Activated CD8-positive, alpha-beta memory T cell treated with anti-CD3 and anti-CD28 coated beads for 4 hours (primary cell): ENCODE measurements at places on chromosomes 6 and 20.

DNA sequence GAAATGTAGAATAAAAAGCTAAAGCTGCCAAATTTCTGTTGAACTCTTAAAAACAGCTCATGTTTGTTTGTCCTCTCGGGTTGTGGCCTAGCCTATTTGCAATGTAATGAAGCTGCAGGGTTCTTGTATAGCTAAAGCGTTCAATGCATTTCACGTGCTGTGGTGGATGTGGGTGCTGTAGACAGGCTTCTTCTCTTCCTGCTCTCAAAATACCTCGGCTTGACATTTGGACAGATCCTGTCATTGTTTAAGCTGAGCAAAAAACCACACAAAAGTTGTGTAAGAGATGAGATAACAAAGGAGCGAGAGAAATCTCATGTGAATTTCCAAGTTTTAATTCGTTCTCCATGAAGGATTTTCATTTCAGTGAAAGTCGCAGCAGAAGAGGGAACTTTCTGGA lies 196.3 kb upstream of the UST start:
- DNase-seq: no peak

DNA sequence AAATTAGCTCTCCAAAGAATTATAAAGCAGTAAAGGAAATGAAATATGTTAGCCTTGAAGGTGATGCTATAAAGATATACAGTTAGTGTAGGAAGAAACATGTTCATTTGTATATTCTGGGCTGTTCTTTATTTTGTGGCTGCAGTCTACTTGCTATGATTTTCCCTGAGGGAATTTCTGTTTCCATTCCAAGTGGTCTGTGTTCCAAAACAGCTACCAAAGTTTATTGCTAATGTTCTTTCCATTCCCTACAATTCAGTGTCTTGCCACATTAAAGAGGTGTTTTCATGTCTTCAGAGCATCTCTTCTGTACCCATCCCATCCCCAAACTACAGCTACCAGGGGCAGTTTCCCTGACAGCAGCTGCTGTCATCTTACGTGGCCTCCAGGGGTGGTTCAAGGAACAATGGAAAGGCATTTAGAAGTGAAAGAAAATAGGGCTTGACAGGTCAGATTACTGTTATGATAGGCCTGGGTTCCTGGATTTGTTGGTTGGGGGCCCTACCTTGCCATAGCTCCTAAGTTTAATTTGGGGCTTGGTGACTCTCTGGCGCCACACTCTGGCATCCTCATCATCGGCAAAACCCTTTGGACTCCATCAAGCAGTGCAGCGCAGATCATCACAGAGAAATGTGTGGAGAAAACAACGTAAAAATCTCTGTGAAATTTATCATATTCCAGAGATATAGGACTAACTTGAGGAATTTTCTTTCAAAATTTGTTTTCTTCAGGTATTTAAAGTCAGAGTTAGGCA lies 33.8 kb upstream of the AIG1 start:
- DNase-seq: peak; percentile 36

GRCh38 chr6:33192671-33193602 lies 670 bp upstream of the COL11A2 start:
- DNase-seq: no peak

GRCh38 chr6:163671355-163671754 lies 256.8 kb downstream of the QKI start:
- no peak for DNase-seq

GRCh38 chr20:32116079-32116521 lies 6.6 kb downstream of the TM9SF4 start:
- DNase-seq: no peak

GRCh38 chr6:19446570-19446969 lies 390.6 kb upstream of the ID4 start:
- DNase-seq: no peak
